Kasumi-1 (cell line): ENCODE measurements at places on chromosomes 7 and 10.

- DNase-seq = no peak
Measured at GRCh38 chr7:24685708-24686107, 71.6 kb downstream of the GSDME start.

- no peak for DNase-seq
Measured at GRCh38 chr7:156475179-156475578, 165.4 kb upstream of the RNF32 start.

DNA sequence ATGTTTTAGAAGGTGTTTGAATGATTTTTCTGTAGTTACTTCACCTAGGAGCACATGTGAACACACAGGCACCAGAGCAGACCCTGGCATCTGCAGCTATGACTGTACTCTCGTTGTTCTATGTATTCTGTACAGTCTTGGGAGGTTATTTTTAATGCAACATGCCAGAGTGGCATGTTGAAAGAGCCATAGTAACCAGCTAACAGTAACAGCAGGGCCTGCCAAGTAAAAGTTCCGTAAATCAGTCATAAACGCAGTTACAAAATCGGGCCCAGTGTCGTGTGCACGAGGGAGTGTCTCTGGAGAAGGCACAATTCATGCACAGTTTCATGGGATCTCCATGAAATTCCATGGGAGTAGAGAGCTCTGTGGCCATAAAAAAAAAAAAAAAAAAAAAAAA is 108.3 kb upstream of the CDK6 start:
- DNase-seq = no peak

GRCh38 chr7:94605031-94605430 is 50.9 kb downstream of the SGCE start:
- no peak for DNase-seq

- no peak for DNase-seq
Measured at GRCh38 chr7:945147-945555, 9.3 kb downstream of the ADAP1 start.

- no peak for DNase-seq
Measured at GRCh38 chr10:122421054-122421625, 33.3 kb upstream of the ARMS2 start.

- DNase-seq = no peak
Measured at GRCh38 chr10:43065234-43065633, 11.6 kb upstream of the RET start.

DNA sequence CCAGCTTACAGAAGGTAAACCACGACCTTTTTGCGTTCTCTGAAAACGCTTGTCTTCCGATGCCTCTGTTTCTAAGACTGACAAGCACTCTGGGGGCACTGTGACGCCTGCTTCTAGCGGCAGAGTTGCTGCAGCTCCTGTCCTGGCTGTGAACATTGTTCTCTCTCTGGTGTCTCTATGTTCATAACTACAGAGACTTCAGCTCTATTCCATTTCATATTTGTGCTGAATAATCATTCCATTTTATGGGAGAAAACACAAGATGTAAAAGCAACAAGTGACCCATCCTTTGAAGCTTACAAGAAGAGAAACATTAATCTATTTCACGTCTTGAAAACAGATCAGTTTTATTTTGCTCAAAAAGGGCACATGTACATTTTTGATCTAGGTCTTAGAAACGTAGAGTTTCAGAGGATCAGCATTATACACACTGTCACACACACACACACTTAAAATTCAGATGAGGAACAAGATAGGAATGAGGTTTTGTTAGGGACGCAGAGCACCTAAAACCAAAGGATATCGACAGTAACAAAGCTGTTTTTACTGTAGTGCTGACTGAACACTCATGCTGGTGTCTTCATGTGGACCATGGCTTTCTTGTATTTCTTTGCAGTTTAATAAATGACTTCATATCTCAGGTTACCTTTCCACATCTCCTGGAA is 3.0 kb downstream of the IKZF1 start:
- peak; percentile 92 for DNase-seq

DNA sequence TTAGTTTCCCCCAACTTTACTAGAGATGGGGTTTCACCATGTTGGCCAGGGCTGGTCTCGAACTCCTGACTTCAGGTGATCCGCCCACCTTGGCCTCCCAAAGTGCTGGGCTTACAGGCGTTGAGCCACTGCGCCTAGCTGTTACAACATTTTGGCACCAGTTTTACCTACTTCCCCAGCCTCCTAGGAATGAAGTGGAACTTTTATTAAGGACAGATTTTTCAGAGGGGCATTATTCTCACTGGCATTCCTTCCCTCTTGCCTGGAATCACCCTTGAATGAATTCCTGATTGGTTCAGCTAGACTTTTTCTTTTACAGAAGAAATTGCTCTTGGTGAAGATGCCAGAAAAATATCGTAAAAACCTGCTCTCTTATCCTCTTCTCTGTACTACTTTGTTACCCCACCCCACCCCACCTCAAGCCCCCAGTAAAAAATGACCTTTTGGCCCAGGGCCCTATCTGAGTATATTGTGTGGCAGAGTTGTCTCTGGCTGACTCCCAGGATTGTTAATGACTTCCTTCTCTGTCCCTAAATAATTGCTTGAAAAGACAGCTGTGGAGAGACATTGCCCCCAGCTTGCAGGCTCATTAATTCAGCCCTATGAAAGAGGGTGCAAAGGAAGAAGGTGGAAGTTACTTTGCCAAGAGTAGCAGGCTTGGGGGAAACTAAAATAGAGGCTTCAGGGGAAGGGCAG is 189.6 kb downstream of the AUTS2 start:
- no peak for DNase-seq

DNA sequence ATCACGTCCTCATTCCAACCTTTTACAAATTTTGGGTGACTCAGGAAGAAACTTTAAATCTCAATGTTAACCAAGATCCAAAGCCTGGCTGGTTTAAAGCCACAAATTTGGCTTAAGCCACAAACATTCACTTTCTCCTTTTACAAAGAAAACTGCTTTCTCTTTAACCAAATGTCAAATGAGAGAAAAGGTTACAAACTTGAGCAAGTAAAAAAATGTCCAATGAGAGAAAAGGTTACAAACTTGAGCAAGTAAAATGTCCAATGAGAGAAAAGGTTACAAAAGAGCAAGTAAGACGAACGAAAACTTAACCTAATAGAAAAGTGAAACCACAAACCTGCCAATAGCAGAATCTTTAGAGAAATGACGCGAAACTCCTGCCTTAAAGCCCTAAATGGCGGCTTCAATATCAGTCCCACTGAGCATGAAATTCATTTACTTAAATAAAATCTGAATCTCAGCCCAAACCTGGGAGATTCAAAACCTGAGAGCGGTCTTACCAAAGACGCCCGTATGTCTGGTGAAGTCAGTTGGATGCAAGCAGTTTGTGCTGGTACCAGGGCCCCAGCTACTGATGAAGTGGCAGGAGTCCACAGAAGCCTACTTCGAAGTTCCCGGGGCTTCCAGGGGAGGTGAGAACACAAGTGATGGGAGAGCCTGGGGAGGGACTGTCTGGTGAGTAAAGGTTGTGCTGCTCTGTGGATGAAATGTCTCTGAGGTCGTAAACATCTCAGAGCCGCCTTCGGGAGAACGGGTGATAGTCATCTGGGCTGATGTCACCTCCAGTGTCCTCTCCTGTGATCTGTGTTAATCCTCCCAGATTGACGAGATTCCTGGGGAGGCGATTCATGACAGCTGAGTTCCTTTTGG is 74.6 kb downstream of the PAXIP1 start:
- DNase-seq = peak; percentile 94

- DNase-seq = no peak
Measured at GRCh38 chr7:5872326-5872725, 8.3 kb upstream of the OCM start.

- no peak for DNase-seq
Measured at GRCh38 chr10:69904533-69904932, 102.8 kb downstream of the COL13A1 start.

- no peak for DNase-seq
Measured at GRCh38 chr10:21092683-21093524, 195.8 kb upstream of the NEBL start.

DNA sequence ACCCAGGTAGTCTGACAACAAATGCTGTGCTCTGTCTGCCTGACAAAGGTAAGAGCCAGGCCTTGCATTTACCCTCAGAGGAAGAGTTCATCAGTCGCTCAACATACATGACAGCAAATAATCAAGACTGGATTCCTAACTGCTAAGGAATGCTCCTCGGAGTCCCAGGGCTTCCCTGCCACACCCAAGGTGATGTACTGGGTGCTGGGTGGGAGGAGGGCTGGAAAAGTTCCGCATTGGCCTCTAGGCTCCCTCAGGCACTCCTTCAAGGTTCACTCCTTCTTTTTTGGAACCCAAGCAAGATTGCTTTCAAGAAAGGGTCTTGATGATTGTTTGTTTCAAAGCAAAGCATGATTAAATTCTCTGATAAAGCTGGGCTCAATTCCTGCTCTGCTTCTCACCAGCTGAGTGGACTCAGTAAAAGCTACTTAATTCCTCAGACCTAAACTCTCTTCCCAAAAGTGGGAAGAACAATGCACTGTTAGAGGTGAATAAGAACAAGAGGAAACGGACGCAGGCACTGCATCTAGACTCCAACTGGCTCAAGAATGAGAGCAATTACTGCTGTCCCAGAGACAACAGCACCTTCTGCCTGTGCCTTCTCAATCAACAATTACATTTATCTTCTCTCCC is 173.5 kb downstream of the ELMO1 start:
- no peak for DNase-seq

- DNase-seq = no peak
Measured at GRCh38 chr7:78492146-78492545, 693.6 kb downstream of the PHTF2 start.

DNA sequence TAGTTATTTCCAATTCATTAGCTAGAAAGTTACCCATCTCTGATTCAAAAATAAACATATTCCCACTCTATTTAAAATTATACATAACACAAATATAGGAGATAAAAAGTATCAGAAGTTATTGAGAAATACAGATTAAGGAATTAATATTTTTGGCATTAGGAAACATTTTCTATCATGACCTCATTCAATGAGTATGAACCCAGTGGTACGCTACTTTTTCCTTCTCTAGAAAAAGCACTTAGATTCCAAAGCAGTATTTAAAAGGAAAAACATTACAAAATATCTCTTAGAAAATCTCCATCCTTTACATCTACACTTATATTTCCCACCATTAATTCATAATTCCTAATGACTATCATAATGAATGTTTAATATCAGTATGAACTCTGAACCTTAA is 240.6 kb upstream of the GNAI1 start:
- DNase-seq = no peak

GRCh38 chr7:31111109-31111451 is 59.0 kb downstream of the ADCYAP1R1 start:
- DNase-seq = no peak
